GM12865 (cell line): ENCODE measurements at places on chromosomes 3 and 15.

DNA sequence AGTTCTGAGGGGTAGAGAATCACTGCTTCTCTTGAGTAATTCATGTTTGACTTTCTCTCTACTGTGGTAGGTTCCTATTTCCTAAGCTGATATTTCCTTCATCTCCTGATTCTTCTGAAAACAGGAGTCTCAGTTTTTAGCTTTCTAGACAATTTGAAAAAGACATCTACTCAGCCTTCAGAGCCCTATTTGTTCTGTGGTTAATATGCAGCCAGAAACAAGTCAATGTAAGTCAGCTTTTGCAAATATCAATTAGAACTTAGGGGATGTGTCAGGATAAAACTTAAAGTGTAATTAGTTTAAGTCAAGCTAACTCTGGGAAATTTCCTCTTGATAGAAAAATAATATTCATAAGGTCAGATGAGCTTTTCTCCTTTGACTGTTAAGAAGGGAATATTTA, 21.7 kb upstream of the HACD2 start:
- no peak for DNase-seq

- peak; percentile 35 for DNase-seq
Measured at GRCh38 chr15:70327856-70328678, 230.3 kb upstream of the TLE3 start.

- no peak for DNase-seq
Measured at GRCh38 chr15:57509965-57510364, 81.7 kb upstream of the MYZAP start.

GRCh38 chr3:174247687-174248152, 611.4 kb upstream of the NAALADL2 start:
- DNase-seq, result no peak

DNA sequence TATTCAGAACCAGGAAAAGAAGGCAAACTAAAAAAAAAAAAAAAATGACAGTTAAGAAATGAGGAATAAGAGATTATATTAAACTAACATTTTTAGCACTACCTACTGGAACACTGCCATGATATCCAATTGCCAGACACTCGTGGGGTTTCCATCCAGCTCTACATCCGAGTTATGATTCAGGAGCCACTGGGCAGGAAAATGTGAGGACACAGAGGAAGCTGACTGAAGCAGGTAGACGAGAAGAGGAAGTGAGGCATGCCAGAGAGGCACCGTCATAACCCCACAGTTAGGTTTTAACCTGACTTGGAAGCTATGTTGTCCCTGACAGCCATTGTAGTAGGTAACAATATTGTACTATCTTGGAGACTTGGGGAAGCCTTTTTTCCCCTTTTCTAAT, 495.0 kb downstream of the NLGN1 start:
- no peak for DNase-seq

- DNase-seq, result no peak
Measured at GRCh38 chr3:65569845-65570405, 468.8 kb downstream of the MAGI1 start.

DNA sequence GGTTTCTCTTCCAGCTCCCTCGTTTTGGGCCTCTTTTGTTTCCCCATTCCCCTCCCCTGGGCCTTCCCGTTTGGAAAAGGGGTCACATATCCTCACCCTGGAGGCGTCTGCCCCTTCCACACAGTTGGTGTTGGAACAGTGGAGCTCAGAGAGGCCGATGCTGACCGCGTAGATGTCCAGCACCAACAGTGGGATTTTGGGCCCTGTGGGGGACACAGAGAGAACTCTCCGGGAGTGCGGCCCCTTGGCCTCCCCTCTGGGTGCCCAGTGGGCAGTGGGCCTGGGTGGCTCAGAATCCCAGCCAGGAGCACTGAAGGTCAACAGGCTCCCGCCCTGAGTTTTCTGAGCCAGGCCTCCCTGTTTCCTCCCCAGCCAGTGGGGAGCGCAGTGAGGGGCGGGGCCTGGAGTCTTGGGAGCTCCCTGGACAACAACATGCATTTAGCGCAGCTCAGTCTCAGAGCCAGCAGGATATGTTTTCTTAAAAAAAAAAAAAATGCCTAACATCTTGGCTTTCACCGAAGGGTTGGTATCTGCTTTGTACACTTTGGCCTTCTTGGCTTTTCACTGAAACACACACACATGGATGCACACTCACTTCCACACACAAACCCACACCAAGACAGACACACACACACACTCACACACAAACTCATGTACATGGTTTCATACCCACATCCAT, 670 bp upstream of the ISLR start:
- DNase-seq, result no peak

- peak; percentile 45 for DNase-seq
Measured at GRCh38 chr15:39171944-39172368, 408.9 kb upstream of the THBS1 start.

DNA sequence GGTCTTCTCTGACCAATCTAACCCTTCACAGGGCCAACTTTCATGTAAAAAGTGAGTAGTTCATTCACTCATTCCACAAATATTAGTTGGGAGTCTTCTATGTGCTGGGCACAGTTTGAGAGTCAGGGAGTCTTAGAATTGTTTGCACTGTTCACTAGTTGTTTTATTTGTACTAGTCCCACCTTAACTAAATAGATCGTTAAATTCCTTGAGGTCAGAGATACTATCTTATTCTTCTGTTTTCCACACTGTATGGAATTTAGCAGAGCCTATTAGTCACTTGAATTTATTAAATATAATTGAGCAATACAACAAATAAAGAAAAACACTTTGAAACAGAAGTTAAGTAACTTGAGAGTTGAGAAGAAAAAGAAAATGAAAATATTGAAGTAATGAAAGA, 40.8 kb upstream of the SPTSSB start:
- DNase-seq, result no peak

GRCh38 chr15:36798366-36798765, 218.9 kb downstream of the CDIN1 start:
- no peak for DNase-seq

DNA sequence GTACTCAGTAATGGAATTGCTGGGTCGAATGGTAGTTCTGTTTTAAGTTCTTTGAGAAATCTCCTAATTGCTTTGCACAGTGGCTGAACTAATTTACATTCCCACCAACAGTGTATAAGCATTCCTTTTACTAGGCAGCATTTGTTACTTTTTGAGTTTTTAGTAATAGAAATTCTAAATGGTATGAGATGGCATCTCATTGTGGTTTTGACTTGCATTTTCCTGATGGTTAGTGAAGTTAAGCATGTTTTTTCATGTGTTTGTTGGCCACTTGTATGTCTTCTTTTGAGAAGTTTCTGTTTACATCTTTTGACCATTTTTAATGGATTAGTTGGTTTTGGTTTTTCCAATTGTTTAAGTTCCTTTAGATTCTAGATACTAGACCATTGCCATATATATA, 28.4 kb downstream of the TP63 start:
- DNase-seq, result no peak

DNA sequence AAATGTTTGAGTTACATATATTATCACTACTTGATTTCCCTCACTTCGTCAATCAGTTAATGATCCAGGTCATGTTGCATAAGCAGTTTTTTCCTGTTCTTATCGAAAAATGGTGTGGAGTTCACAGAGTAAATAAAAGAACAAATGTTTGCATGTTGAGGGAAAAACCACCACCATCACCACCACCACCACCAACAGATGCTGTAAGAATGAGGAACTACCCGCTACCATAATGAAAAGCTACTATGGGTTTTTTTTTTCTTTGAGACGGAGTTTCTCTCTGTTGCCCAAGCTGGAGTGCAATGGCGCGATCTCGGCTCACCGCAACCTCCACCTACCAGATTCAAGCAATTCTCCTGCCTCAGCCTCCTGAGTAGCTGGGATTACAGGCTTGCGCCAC, 27.6 kb downstream of the RUBCN start:
- DNase-seq, result peak; percentile 62

- DNase-seq, result no peak
Measured at GRCh38 chr15:48582452-48583247, 62.9 kb downstream of the FBN1 start.

DNA sequence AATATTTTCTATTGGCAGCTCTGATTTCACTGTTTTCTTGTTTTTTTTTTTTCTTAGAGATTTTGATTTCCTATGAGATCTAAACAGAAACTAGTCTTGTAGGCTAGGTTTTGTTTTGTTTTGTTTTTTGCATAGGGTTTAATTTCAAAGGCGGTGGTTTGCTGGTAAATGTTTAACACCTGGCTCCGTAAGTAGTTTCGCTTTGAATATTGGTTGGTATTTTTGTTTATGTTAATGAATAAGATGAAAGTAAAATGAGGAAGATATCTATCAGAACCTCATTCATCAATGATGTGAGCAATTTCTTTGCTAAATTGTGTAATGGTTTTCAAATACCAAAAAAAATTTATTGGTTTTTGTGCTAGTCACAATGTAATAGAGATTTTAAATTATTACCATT, 39.7 kb upstream of the TM4SF1 start:
- peak; percentile 65 for DNase-seq

- no peak for DNase-seq
Measured at GRCh38 chr15:39075311-39075710, 505.6 kb upstream of the THBS1 start.

GRCh38 chr15:42723068-42723467, 13.9 kb downstream of the CDAN1 start:
- DNase-seq, result no peak

GRCh38 chr3:52871761-52872160, 25.6 kb downstream of the STIMATE start:
- no peak for DNase-seq

DNA sequence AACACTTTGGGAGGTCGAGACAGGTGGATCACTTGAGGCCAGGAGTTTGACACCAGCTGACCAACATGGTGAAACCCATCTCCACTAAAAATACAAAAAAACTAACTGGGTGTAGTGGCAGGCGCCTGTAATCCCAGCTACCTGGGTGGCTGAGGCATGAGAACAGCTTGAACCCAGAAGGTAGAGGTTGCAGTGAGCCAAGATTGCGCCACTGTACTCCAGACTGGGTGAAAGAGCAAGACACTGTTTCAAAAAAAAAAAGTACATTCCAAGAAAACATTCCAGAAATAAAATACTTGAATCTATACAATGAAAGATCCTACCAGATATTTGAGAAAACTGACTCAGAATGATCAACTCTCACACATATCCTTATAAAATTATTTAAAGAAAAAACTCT, 30.4 kb downstream of the TFDP2 start:
- no peak for DNase-seq

GRCh38 chr3:42490243-42490642, 12.2 kb upstream of the VIPR1 start:
- peak; percentile 89 for DNase-seq

DNA sequence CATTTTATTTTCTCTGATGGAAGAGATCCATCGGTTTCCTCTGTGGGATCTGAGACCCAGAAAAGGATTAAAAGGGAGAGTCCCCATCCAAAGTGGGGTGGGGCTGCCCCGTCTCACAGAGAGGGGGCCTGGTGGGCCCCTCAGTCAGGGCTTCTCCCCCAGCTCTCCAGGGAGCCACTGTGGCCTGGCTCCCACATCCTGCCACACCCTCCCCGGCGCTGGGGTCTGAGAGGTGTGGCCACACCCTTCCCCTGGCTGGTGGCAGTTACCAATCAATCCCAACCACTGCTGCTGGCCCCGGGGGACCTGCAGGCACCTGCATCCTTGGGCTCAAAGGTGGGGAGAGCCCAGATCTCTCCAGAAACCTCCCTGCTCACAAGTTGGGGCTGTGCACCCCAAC, 161.8 kb upstream of the IQSEC1 start:
- DNase-seq, result peak; percentile 25

DNA sequence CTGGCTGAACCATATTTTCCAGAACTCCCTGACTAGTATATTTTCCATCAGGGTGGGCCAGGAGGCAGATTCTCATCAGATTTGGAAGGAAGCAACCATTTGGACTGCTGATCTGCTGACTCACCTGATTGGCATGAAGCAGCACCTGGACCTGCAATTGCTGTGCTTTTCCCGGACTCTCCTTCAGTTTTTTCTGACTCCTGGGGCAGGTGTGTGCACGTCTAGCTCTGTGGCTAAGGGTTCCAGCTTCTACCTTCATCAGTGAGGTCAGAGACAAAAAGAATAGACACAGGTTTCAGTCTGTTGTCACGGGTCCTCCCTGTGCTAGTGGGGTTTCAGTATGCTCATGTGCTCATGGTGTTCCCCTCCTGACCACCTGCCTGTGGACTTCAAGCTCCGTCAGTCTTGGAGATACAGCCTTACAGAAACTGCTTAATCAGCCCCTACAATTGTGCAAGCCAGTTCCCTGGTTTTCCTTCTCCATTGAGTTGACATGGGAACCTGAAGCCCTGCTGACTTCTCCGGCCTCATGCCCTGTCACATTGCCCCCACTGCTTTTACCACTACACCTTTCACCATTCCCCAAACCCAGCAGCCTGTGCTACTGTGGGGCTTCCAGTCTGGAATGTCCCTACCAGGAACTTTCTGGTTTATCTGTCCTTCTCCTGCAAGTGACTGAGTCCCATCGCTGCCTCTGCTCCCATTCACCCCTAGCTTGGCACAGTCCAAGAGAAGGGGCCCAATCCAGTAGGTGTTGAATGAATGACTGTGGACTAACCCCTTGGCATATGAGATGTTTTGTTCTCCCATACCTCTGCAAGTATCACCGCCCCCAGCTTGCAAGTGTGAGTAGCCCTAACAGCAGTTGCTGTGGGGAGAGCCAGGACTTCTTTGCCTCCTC, 31.7 kb downstream of the HMCES start:
- DNase-seq, result peak; percentile 67

GRCh38 chr15:38562278-38562677, 2.3 kb downstream of the RASGRP1 start:
- DNase-seq, result peak; percentile 53

GRCh38 chr3:127573401-127573800, 17.1 kb downstream of the TPRA1 start:
- no peak for DNase-seq

DNA sequence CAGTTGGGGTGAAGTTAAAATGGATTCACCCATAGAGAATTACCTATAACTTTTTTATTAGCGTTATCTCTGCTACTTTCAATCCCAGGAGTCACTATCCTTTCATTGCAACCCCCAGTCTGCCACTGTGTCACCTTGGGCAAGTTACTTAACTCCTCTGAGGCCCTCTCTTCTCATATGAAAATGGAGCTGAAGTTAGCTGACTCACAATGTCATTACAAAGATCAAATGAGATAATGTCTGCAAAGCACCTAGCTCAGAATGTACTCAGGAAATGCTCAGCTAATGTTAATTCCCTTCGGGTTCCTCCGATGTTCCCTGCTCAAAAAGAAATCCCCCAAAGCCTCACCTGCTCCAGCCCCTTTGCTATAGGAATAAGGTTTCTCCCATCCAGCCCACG, 50.0 kb downstream of the TRIM42 start:
- DNase-seq, result no peak

DNA sequence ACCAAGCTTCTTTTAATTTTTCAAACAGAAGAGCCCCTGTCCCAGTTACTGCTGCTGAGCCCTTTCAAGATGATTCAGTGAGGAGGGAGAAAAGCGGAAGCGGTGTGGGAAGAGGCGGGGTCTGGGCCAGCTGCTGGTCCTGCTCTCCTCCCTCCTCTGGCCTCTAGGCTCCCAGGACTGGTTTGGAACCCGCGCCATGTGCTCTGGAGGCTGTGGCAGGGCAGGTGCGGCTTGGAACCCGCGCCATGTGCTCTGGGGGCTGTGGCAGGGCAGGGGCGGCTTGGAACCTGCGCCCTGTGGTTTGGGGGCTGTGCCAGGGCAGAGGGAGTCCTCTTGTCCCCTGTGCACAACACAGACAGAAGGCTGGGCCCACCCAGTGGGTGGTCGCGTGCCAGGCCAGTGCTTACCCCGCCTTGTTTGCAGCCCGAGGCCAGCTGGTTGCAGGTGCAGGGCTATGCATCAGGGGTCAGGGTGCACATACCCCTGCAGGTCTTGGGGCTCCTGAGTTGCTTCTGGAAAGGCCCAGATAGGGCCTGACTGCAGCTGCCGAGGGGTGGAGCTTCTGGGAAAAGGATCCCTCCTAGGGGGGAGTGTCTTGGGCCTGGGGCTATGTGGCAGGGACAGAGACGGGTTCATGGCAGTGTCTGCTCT, 12.2 kb downstream of the ALG1L2 start:
- DNase-seq, result peak; percentile 78
